Activated CD4-positive, CD25-positive, alpha-beta regulatory T cell treated with anti-CD3 and anti-CD28 coated beads, Interleukin-2, amount 50 U/mL, for 16 hours (primary cell): ENCODE measurements at places on chromosomes 2 and 18.

DNA sequence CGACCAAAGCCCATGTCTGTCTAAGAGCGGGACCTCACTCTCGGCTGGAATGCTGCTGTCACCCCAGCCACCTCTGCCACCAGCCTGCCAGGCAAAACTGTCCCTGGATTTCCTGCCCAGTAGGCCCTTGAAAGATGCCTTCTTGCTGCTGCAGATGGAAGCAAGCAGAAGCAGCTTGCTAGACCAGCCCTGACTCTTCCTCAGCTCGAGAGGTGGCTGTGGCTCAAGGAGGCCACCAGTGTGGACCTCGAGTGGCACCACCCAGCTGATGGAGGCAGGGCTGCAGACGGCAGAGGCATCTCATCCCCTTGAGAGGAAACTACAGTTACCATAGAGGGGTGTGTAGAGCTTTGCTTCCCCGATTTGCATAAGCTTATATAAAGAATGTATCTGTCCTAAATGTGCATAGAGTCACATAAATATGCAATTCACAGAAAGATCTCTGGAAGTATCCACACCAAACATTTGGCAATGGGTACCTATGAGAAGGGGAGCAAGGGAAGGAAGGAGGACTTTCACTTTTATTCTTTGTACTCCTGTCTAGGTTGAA is 20.6 kb downstream of the ADCY3 start:
- DNase-seq, result no peak

- no peak for DNase-seq
Observed at GRCh38 chr2:174744111-174744510, 20.2 kb downstream of the CHRNA1 start.

GRCh38 chr2:120238728-120239487 is 13.7 kb upstream of the RALB start:
- no peak for DNase-seq

DNA sequence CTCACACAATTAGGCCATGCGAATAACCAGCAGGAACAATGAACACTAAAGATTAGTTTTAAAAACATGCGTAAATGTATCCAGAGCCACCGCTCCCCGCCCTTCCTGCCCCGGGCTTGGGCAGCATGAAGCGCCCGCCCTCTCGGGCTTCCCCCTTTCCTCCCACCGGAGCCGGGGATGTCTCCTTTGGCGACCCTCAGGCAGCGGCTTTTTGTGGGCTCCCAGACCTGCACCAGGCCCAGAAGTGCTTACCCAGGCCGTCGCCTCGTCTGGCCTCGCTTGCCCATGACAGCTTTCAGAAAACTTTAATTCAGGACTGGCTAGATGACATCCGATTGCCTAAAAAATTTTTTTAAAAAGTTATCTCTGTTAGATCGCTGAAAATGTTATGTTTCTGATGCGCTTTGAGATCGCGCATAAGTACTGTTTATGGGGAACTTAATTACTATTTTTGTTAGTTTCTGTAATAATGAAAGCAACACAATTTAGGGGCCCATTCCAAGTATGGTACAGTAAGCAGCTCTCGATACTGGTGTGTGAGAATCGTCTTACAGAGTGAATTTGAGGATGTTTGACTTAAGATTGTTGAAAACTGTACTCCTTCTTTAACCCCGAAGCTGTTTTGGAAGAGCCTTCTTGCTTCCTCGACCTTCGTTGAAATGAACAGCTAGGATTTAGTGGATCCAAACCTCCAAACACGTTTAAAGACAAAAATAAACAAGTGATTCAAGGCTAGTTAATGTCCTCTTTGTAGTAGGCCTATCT is 1.1 kb downstream of the MAP3K20 start:
- no peak for DNase-seq

GRCh38 chr2:127226520-127227263 is 6.6 kb upstream of the CYP27C1 start:
- DNase-seq, result no peak

DNA sequence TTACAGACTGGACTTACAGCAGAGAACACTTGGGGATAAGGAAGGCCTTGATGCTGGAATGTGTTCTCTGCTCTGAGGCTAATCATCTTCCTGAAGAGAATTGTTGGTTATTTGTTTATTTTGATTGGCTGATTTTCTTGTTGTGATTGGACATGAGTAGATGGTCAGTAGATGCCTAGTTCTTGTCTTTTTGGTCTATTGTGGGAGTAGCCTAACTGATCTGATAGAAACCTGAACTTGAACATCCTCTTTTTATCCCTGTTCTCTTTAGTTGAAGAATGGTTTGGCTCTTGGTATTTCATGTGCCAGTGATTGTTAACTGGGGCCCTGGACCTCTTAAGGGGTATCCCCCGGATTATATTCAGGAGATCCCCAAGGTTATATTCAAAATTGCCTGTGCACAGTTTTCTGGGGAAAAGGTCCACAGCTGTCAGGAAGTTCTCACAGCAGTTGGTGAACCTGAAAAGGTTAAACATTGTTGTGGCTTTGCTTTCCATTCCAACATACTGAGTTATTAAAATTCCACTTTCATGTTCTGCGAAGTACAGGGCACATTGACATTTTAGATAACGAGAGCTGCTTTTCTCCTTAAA is 13.6 kb downstream of the TWSG1 start:
- DNase-seq, result no peak

DNA sequence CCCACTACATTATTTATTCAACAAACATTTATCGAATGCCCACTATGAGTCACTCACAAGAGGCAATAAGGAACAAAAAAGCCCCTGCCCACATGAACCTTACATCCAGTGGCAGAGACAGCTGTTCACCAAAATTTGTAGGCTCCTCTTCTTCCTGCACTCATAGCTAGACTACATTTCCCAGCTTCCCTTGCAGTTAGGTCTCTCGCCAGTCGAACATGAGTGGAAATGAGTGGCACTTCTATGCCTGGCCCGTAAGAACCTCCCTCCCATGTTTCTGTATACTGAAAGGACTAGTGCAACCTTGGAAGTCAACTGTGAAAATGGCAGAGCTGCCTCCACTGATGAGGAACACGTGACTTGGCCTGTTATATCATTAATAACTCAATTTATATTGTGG is 19.4 kb upstream of the NCOA1 start:
- DNase-seq, result no peak

DNA sequence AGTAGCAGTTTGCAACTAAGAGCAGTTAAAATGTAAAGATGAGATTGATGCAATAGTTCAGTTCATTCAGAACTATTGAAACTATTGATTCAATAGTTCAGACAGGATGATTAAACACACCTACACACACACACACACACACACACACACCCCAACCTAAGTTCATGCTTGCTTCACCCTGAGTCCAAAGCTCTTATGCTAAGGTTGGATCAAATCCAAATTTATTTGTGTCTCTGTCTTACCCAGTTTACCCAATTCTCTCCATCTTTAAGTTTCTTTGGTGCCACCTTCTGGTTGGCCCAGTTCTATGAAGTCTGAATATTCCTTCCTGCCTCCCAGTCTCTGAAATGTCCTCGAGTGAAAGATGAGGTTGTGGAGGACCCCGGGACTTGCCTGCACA is 5.1 kb downstream of the SERPINB8 start:
- DNase-seq, result no peak

DNA sequence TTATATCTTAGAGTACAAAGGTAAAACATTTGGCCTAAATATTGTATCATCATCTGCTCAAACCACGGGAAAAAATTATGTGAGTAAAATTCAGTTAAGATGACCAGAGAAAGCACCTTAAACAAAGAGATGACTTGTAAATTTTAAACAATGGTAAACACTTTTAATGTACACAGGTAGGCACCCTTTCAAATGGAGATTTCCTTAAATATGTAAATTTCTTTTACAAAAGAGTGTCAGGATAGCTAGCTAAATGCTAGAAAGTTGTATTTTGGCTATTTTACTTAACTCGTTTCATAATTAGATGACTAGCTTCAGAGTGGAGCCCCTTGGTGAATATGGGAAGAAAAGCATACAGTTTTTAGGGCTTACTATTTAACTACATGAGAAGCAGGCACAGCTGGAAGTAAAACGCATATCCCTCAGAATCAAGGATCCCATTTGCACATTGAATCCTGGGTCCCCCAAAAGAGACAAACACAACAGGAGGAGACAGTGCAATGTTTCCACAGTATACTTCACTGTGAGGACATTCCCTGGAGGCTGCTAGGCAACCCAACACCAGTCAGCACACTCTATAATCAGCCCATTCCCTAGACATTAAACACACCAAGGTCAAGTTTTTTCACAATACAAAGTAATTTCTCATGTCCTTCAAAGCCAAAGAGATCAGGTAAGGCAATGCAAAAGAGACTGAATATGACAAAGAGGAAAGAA is 1154.4 kb downstream of the DPP10 start:
- DNase-seq, result no peak

DNA sequence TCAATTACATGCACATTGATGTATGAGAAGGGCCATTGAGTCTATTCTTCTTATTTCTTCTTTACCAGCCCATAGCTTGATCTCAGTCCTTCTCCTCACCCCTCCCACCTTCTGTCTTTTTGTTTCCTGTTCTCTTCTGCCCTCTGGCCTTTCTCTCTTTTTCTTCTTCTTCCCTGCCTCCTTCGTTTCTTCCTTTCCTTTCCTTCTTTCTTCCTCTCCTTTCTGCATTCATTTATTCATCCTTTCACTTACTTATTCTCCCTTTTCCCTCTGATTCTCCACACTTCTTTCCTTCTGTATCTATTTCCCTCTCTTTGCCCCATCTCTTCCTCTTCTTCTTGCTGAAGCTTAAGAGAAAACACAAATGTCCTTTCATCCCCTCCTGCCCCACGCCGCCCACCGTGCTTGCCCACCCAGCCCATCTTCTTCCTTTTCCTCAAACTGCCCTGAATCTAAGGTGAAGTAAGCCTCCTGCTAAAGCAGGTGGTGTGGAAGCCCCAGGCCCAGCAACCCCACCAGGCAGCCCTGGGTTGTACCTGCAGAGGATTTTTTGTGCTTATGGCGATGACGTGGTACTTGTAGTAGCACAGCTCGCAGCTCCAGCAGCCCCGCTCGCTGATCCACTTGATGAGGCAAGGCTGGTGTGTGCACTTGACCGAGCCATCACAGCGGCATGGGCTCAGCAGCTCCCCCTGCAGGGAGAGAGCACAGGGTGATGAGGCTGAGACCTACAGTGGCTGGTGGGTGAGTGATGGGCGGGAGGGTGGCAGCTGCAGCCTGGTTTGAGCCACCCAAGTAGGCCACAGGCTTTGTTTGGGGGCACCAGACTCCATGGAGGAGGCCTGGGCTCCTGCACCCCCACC is 89.0 kb downstream of the MARCHF4 start:
- DNase-seq, result no peak

- DNase-seq, result no peak
Observed at GRCh38 chr2:189440644-189440946, 679 bp upstream of the WDR75 start.

DNA sequence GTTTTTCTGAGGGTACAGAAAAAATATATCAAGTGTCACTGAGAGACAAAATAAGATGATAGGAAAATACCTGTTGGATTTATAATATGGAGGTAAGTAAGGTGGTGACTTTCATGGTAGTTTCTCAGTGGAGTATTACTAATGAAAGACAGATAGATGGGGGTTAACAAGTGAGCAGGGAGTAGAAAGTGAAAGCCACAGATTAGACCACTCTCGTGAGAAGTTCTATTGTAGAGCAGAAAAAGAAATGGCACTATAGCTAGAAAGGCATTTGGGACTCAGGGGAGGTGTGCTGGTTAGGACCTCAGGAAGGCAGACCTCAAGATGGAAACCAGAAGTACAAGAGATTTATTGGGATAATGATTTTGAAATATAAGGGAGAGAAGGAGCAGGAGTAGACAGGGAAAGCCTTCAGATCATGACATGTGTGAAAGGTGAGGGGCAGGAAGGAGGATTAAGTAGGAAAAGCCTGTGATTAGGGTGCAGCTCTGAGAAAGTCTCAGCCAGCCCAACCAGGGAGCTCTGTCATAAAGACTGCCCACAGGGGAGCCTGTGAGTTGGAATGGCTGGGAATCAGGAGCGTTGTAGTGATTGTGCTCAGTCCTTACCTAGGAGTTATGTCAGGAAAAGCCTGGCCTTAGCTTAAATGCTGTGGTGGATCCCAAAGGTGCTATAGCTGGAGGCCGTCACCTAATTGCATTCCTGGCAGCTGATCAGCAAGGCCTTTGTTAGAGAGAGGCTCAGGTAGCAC is 198.1 kb downstream of the IKZF2 start:
- no peak for DNase-seq

DNA sequence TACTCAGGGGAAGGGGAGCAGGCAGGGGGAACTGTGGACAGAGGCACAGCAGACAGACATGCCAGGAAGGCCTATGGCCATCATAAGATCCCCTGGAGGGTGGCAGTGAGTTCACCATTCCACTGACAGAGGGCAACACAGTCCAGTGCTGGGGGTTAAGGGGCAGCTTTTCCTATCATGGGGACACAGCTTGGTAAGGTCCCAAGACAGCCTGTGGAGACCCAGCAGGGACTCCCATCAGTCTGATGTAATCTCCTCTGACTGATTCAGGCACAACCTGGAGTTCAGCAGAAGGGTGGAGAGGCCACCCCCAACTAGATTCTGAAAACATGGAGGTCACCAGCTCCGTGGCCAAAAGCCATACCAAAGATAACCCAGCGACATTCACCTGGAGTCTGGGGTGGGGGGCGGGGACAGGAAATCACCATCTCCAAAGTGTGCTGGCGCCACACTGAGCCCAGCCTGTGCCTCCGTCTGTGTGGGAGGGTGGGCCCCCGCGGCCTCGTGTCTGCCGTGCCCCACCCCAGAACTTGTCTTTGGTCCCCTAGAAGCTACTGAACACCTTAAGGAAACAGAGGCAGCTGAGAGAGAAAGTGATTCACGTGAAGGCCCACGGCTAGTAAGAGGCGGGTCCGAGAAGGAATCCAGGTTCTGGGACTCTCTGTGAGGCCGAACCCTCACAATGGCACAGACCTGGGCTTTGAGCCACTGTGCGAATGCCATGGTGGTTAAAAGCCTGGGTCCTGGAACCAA is 28.6 kb downstream of the DNMT3A start:
- DNase-seq, result no peak

- DNase-seq, result no peak
Observed at GRCh38 chr2:225006730-225007129, 35.5 kb downstream of the DOCK10 start.

DNA sequence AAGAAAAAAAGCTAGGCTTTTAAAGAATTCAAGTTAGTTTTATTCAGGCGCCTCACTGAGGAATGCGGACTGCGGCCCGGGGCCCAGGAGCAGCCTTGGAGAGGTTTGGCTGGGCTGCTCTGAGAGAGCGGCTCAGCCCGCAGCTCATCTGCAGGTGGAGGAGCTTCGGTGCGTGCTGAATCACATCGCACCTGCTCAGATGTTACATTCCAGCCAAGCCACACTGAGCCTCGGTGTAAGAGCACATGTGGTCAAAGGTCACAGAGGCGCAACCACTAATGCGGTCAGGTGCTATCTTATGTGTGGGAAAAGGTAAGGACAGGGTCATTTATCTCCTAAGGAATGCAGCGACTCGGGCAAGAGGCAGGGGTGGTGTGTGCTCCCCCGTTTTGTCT is 17.1 kb upstream of the CNDP1 start:
- DNase-seq, result no peak

DNA sequence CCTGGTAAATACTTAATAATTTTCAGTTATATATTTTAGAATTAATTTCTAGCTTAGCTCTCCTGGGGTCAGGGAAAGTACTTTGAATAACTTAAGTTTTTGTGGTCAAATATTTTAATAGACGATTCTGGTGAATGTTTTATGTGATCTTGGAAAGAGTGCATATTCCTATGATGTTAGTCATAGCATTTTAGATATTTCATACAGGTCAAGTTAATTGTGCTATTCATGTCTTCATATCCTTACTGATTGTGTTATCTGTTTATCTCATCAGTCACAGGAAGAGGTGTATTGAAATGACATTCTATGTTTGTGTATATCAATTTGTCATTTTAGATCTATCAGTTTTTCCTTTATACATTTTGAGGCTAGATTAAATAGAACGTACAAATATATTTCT is 576.2 kb downstream of the CPS1 start:
- no peak for DNase-seq
